ENCODE measurements at places on chromosomes 4 and X. TPM values are rescaled to one million over a fixed set of nuclear protein-coding genes. Genes with fewer than 3 reads are reported as not detected.

DNA sequence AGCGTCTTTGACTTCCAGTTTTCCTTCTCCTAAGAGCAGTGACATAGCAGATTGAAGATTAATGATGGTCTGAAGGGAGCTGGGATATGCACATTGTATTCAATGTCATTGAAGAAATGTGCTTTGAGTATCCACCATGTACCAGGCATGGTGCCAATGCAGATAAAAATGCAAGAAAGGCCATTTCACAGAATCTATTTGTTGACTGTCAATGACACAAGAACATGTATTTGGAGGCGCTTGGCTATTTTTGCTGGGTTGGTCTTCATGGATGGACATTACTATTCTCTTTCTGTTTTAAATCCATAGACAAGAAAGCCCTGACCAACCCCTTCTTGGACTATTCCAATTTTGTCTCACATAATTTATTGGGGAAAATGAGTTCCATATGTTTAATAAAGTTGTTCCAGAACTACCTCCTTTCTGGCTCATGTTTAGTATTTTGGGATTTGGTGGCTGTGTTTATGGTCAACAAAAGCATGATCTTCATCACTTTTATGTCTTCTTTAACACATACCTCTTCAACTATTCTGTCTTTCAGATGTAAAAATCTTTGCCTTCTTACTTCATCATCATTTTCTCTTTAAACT, 174.5 kb downstream of the CPE start:
- DNase-seq: no peak

DNA sequence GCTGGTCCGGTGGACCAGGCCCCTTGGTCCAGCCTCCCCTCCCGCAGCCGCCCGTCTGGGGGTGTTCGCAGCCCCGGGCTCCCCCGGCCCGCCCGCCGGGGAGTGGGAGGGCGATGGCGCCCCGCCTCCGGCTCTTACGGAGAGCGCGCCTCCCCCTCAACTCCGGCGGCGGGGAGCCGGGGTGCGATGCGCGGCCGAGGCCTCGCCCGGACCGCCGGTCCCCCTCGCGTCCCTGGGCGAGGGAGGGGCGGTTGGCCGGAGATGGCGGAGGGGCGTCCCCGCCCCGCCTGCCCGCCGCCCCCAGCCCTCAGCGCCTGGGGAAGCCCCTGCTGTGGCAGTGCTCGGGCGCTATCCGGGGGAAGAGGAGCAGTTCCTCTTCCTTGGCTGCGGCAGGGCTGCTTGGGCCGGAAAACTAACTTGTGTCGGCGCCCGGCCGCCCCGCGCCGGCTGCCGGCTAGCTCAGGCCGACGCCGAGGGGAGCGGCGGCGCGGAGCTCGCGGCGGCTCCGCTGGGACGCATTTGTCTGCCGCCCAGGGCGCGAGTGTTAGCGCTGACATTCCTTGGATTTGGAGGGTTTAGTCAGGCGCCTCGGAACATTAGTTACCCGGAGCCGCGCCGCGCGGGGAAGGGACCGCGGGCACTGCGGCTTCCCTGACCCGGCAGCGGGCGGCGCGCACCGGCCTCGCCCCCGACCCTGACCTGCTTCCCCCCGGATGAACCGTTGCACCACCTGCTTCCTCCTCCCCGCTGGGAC, 994 bp downstream of the GALNT7 start:
- DNase-seq: peak; percentile 58

- no peak for DNase-seq
Observed at GRCh38 chrX:78106651-78106986, 2.6 kb downstream of the PGK1 start.

The TEX13B gene
- not detected for total RNA-seq

The CXCL10 gene
- not detected for total RNA-seq

The PPP1R2C gene
- not detected for total RNA-seq
